Coronary artery (tissue), 2 donors: ENCODE measurements at places on chromosomes 6 and 20.

DNA sequence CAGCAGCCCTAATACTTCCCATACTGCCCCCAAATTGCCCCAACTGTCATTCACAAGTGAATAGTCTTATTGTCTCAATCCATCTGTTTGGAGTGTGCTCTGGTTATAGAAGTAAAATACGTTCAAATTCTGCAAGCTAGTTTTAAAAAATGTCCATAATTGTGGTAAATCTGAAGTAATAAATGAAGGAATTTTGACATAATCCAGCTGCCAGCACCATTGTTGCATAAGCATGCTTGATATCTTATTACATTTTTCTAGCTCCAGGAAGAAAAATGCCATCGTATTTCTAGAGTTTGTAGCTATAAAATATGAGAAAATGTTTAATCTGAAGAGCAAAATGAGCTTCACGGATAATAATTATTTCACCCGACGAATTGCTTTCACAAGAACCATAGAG, 664.7 kb downstream of the RFPL4B start:
- no peak for DNase-seq

- DNase-seq, result no peak
Observed at GRCh38 chr20:23546435-23547144, 21.7 kb downstream of the CST9L start.

- no peak for DNase-seq
Observed at GRCh38 chr6:29552512-29553051, 7.0 kb downstream of the UBD start.

- DNase-seq, result no peak
Observed at GRCh38 chr6:156396791-156397418, 380.3 kb upstream of the ARID1B start.

DNA sequence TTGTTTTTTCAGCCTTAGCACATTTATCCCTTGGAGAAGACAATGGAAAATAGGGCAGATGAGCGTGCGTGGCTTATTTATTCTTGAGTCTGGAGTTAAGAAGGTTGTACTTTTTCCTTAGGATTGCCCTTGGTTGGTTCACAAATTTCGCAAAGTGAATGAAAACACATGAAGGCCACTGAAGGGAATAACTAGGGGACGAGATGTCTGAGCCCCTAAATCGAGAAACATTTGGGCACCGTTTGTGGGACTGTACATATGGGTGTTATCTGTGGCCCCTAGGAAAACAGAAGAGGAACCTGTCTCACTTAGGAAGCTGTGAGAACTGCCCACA, 19.4 kb upstream of the TRIM27 start:
- DNase-seq, result no peak

GRCh38 chr6:105628156-105628860, 225.4 kb upstream of the PREP start:
- no peak for DNase-seq

GRCh38 chr6:70839286-70840266, 117.3 kb downstream of the B3GAT2 start:
- DNase-seq, result no peak

DNA sequence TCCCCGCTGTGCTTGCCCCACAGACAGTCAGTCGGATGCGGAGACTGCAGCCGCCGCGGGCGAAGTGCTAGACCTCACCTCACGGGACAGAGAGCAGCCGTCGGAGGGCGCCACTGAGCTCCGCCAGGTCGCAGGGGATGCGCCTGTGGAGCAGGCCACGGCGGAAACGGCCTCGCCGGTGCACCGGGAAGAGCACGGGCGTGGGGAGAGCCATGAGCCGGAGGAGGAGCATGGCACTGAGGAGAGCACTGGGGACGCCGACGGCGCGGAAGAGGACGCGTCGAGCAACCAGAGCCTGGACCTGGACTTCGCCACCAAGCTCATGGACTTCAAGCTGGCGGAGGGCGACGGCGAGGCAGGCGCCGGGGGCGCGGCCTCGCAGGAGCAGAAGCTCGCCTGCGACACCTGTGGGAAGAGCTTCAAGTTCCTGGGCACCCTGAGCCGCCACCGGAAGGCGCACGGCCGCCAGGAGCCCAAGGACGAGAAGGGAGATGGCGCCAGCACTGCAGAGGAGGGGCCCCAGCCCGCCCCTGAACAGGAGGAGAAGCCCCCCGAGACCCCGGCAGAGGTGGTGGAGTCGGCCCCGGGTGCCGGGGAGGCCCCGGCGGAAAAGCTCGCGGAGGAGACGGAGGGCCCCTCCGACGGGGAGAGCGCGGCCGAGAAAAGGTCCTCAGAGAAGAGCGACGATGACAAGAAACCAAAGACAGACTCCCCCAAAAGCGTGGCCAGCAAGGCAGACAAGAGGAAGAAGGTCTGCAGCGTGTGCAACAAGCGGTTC, 66.4 kb downstream of the SSR1 start:
- no peak for DNase-seq

DNA sequence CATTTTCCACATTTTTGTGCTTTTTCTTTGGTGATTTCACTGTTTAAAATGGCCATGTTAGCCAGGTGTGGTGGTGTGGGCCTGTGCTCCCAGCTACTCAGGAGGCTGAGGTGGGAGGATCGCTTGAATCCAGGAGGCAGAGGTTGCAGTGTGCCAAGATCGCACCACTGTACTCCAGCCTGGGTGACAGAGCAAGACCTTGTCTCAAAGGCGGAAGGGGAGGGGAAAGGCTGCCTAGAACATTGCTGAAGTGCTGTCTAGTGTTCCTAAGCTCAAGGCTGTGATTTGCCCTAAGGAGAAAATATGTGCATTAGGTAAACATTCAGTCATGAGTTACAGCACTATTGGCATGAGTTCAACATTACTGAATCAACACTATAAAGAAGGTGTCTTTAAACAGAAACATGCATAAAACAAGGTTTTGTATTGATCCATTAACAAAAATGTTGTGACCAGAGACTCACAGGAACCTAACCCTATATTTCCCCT, 14.0 kb downstream of the ZC2HC1B start:
- DNase-seq, result no peak

GRCh38 chr6:10300071-10300470, 114.8 kb downstream of the TFAP2A start:
- no peak for DNase-seq

DNA sequence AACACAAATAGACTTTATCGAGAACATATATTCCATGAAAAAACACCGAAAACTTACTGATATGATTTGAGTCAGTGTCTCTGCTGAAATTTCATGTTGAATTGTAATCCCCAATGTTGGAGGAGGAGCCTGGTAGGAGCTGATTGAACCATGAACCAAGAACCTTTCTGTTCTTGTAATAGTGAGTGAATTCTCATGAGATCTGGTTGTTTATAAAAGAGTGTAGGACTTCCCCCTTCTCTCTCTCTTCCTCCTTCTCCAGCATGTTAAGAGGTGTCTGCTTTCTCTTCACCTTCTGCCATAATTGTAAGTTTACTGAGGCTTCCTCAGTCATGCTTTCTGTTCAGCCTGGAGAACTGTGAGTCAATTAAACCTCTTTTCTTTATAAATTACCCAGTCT, 1289.3 kb upstream of the CITED2 start:
- DNase-seq, result no peak

DNA sequence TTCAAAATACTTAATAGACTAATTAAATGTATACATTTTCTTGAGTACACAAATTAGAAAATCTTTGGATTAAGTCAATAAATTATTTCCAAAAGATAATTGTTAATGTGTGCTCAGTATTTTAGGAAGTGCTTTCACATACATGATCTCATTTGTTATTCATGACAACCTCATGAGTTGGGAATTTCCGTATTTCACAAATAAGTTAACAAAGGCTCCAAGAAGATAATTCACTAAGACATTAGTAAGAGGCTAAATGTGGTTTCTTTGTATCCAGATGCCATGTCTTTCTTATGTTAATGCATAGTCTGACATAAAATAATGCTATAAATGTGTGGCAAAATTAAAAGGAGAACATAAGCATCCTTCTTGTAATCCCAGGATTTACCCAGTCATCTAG, 79.5 kb upstream of the TCF21 start:
- DNase-seq, result no peak

GRCh38 chr6:86723729-86724128, 213.6 kb upstream of the HTR1E start:
- DNase-seq, result no peak

DNA sequence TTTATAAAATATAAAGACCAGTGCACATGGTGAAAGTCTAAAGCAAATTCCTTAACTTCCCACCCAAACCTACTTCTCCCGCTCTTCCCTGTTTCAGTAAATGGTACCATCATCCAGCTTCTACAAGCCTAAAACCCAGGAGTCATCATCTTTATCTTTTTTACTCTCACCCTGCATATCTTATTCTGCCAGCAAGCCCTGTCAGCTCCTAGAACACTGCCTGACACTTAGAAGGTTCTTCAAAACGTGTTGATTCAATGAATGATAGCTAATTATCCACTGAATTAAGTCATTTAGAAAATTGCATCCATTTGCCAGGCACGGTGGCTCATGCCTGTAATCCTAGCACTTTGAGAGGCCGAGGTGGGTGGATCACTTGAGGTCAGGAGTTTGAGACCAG, 185.7 kb downstream of the TFAP2B start:
- no peak for DNase-seq

DNA sequence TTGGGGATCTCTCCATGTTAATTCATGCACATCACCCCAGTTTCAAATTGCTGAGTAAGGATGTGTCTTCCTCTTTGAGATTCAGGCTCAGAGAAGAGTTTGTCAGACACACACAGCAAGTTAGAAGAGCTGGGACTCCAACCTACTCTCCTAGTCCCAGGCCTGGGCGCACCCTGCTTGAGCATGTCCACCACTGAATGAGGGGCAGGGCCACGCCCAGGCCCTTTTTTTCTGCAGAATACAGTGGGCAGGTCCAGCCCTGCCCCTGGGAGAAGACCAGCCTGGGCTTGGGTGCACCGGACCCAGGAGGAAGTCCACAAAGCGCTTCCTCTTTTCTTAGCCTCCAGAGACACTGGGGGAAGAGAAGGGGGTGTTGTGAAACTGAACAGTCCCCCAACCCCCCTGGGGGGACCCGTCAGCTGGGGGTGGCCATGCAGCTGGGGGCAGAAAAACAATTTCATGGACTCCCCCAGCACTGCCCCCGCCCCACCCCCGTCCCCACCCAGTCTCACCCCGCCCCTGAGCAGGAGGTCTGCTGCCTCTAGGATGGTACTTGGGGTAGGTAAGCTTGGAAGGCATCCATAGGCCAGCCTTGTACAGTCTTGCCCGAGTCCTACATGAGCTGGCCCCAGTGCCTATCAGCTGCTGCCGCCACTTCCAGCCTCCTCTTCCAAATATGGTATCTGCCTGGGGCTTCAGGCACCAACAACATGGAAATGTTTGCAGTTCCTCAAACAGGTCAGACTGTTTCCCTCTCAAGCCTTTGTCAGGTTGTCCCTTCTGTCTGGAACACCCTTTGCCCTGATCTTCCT, 11.7 kb upstream of the HCK start:
- DNase-seq, result no peak

DNA sequence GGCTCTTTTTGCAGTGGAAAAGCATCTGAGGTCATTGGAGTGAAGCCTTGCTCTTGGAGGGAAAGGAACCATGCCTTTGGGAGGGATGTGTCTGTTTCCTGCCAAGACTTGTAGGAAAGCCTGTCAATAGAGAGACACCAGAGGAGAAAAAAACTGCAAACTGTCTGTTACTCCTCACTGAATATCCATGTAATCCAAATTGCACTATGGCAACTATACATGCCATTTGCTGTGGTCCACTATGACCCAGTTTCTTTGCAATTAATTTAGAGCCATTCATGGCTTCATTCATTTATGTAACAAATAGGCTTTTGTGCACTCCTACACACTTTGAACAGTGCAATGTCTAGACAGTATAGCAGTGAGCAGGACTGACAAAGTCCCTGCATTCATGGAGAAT, 296.5 kb downstream of the SLC35F1 start:
- DNase-seq, result no peak

- peak; percentile 71 for DNase-seq
Observed at GRCh38 chr6:169959136-169960002, 207.9 kb downstream of the ERMARD start.

DNA sequence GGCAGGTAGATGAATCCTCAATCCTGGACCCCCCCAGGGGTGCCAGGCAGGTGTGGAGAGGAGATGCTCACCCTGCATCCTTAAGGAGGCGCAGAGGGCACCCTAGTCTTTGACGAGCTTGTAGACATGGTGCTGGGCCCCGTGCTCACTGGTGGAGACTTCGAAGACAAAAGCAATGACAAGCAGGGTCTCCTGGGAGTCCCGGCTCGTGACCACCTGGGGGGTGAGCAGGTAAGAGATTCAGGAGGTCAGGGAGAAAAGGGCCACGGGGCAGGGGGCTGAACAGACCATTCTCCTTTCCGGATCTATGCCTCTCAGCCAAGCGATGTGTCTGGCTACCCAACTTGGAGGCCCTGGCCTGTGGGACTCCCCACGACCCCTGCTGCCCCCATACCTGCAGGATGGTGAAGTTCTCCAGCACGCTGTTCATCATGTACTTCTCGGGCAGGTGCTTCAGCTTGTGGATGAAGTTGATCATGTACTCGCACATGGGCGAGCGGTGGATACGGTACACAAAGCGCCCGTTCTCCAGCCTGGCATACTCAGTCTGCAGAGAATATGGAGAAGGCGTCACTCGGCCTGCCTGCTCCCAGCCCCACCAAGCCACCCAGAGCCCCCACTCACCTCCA, 6.9 kb downstream of the RPL10A start:
- DNase-seq, result no peak

GRCh38 chr6:137692806-137693205, 174.3 kb upstream of the TNFAIP3 start:
- no peak for DNase-seq

GRCh38 chr6:150142670-150143515, at the start of gene PPP1R14C:
TSS of gene PPP1R14C (plus strand) at chr6:150143044. CDS start at chr6:150143193, 149 bp downstream.
- no peak for DNase-seq

DNA sequence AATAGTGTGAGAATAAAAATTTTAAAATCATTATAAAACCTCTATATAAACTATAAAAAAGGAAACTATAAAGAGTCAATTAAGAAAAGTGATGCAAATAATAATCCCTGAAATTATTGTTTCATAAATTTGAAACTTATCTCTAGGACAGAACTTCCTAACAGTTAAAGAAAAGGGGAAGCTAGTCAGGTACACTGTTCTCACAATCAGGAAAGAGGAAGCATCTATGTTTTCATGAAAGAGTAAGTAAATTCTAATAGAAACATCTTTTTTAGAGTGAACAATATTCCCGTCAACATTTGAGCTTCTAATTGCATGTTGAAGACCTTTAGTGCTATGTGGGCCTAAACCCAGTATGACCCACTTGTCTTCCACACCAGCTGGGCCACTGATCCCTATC, 1.2 kb upstream of the ADGRF1 start:
- no peak for DNase-seq

DNA sequence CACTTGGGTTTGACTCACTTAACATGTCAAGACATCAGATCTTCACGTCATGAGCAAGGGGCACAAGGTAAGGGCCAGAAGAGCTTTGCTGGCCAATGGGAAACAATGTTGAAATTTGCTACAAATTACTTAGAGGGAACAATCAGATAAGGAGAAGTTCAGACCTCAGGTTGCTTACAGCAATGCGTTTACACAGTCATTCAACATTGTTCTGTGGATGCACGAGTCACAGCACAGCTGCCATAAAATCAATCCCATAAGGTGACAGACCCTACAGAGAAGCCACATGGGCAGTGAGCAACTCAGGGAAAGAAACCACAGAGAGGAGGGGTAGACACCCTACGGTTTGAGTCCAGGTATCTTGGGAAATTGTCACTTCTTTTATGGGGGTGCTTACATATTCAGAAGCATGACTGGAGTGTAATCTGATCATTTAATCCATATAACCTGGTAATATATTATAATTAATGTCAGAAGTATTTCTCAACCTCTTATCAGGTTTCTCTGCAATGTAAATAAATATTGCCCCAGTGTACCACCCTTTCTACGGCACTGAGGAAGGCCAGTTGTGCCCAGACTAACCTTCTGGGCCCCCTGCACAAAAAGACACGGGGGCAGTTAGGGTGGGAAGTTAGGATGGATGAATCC, 2.3 kb upstream of the SLC22A2 start:
- DNase-seq, result no peak

GRCh38 chr6:129696843-129697242, 13.1 kb downstream of the ARHGAP18 start:
- DNase-seq, result no peak
